ENCODE measurements at places on chromosomes 11 and 22. TPM values are rescaled to one million over a fixed set of nuclear protein-coding genes. Genes with fewer than 3 reads are reported as not detected.

DNA sequence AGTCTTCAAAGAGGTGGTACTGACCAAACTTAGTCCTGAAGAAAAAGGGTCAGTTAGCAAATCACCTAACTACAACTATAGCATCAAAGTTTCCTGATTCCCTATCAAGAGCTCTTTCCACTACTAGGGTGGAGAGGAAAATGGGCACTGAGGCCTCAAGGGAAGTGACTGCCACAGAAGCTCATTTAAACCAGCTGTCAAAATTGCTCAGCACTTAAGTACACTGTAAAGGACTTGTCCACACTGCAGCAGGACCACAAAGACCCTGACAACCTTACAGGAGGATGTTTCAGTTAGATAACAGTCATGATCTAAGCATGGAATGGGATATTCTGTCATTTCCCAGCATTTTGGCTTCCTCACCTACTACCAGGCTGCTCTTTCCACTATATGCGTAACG, 33.0 kb downstream of the FAM168A start:
- DNase-seq = no peak

DNA sequence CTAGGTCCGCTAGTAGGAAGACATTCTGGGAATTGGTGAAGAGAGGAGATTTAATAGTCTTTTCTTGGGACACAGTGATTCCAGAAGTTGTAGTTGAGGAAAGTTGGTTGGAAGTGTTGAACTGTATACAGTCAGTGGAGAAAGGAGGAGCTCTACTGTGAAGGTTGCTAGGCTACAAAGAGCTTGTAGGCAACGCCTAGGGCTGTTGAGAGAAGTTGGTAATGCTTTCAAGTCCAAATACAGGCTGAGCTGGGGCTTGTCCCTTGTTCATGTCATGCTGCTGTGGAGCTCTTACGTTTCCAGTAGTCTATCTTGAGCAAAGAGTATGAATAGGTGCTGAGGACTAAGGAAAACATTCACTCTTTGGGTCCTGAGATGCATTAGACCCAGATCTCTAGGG, 1.1 kb downstream of the TBCEL start:
- peak; percentile 83 for DNase-seq

GRCh38 chr22:20553947-20554741, 46.7 kb downstream of the MED15 start:
- no peak for DNase-seq

GRCh38 chr22:24523873-24524272, 28.7 kb downstream of the UPB1 start:
- DNase-seq = peak; percentile 64

- DNase-seq = no peak
Measured at GRCh38 chr11:60459345-60459744, 3.7 kb downstream of the MS4A1 start.

DNA sequence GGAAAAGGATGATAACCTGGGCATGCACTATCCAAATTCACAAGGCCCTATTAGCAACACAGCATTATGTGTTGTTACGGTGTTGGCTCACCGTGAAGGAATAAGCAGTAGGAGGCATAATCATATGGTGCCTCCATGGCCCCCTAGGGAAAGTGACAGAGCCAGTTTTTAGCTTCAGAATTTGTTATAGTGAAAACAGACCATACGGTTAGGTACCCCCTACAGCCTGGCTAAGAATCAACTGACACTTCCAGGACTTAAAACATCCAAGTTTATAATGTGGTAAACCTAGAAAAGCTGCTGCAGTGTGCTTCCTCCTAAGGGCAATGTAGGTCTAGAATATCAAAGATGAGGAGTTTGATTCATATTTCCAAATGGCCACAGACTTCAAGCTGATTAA, 30.4 kb downstream of the KIF18A start:
- no peak for DNase-seq

DNA sequence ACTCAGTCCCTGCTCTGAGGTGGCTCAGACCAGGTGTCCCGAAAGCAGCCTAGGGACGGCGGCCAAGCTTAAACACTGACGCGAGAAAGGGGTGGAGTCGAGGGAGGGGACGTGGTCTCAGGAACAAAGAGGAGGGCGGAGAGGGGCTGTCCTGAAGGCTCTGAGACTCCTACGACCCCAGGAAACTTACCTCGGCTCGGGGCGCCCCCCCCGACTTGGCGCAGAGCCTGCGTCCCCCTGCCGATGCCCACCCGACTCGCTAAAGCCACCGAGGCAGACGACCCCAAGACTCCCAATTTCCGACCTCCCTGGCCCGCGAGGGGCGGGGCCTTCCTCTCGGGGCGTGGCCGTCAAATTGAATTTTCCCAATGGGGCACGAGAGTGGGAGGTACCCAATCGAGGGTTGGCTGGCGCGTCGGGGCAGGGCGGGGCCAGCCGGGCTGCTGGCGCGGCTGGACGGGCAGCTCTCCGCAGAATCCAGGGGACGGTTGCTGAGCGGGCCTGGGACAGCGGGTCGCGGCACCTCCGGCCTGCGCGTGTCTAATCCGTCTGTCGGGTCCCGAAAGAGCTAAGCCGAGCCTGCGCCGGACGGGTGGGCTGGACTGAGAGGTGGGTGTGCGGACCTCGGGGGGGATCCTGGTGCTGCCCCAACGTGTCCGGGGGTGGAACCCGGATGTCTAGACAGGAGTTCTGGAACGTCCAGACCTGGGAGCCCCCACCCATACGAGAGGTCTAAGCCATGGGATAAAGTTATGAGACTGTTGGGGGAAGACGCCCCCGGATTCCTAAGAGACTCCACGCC, at the start of gene SMTN:
SMTN (plus strand) TSS at position 471 of the 802 bp plus-strand sequence. CDS start 1,941 bp downstream, outside the sequence.
- peak; percentile 96 for DNase-seq

- no peak for DNase-seq
Measured at GRCh38 chr11:9049959-9050358, 41.4 kb downstream of the SCUBE2 start.

GRCh38 chr22:37599153-37599552, 9.5 kb upstream of the GGA1 start:
- no peak for DNase-seq

GRCh38 chr22:26318975-26319374, 110.1 kb upstream of the ASPHD2 start:
- DNase-seq = peak; percentile 88

GRCh38 chr11:68036717-68037239, 2.0 kb upstream of the TCIRG1 start:
- no peak for DNase-seq

DNA sequence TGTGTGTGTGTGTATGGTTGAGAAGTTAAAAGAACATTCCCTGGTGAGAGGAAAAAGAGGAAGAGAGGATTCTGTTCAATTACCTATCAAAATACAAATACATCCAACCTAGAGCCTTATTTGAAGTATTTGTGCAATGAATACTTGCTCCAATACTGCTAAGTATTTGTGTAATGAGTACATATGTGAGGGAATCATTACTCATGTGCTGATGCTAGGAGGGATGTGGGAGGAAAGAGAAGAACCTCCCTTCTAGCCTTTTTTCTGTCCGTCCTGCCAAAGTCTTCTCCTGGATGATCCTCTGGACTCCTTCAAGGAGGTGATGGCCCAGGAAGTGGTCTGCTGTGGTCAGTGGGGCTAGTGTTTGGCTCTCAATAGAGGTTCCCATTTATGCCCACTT, 36.0 kb upstream of the ACCSL start:
- DNase-seq = peak; percentile 89

- peak; percentile 38 for DNase-seq
Measured at GRCh38 chr11:63613517-63614135, 607 bp downstream of the PLAAT3 start.

- no peak for DNase-seq
Measured at GRCh38 chr11:18065572-18065971, 19.5 kb upstream of the TPH1 start.

DNA sequence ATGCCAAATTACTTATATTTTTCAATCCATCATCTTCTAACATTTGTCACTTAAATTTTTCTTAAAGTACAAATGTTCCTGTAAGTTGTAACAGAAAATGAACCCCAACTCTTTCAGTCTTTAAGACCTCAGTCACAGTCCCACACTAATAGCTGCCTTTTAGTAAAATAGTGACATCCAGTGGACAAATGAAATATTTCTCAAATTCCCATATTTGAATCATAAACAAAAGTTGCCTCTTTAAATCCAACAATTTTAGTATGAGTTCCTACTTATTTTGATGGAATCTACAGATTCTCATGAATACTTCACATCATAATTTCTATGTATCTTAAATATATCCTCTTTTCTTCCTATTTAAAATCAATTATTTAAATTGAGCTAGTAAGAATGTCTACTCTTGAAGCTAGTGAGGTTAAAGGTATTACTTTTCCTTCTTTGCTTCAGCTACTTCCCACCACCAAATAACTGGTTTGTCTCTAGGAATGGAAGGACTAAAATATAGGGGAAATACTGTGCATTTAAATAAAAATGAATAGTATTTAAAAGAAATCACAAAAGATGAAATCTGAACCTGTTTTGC, 9.2 kb downstream of the LIN7C start:
- peak; percentile 63 for DNase-seq

GRCh38 chr11:23263466-23263865, 403.2 kb upstream of the CCDC179 start:
- no peak for DNase-seq

GRCh38 chr11:122521626-122522025, 133.9 kb upstream of the UBASH3B start:
- no peak for DNase-seq

DNA sequence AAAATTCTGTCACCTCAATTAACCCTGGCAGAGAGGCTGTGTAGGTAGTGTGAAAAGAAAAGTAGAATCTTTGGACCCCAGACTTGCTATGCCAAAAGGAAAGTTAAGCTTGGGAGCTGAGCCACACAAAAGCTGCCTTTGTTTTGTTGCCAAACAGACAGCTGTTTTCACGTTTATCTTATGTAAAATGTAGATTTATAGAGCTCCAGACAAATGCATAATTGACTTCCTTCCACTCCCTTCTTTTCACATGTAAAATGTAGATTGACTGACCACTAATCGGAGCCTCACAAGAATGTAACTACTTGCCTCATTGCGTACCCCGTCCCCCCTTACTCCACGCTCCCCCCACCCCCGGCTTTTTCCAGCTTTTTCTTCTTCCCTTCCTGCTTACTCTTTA, 2302.2 kb upstream of the RAG2 start:
- DNase-seq = no peak

GRCh38 chr11:108538022-108538424, 39.8 kb upstream of the POGLUT3 start:
- no peak for DNase-seq

- DNase-seq = no peak
Measured at GRCh38 chr11:76640501-76640900, 30.0 kb downstream of the LRRC32 start.

GRCh38 chr11:119038884-119039283, 8.2 kb upstream of the SLC37A4 start:
- DNase-seq = no peak

- peak; percentile 73 for DNase-seq
Measured at GRCh38 chr11:71946144-71946571, 17.3 kb downstream of the RNF121 start.

GRCh38 chr11:121300972-121301699, 8.6 kb downstream of the SC5D start:
- no peak for DNase-seq

GRCh38 chr11:32891657-32892354, 805 bp upstream of the QSER1 start:
- peak; percentile 13 for DNase-seq

GRCh38 chr11:120441592-120441991, 70.0 kb upstream of the GRIK4 start:
- no peak for DNase-seq

- DNase-seq = no peak
Measured at GRCh38 chr11:119115484-119116234, 5.7 kb upstream of the HINFP start.

DNA sequence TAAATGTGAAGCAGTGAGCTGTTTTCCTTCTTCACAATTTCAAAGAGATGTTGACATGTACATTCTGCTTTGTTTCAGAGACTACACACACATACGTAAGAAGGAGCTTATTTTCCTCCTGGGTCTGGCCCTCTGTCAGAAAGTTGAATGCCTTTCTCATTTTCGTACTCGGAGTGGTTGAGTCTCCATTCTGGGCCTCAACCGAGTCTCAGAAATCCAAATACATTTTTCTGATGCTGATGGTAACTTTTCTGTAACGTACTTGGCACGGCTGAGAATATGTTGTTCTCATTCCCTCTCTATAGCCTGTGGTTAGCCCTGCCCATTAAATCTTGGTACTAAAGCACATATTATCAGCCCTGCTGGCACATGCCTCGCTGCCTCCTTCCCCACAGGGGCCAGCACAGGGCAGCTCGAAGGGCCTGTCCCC, 25.3 kb downstream of the PARVA start:
- DNase-seq = no peak

DNA sequence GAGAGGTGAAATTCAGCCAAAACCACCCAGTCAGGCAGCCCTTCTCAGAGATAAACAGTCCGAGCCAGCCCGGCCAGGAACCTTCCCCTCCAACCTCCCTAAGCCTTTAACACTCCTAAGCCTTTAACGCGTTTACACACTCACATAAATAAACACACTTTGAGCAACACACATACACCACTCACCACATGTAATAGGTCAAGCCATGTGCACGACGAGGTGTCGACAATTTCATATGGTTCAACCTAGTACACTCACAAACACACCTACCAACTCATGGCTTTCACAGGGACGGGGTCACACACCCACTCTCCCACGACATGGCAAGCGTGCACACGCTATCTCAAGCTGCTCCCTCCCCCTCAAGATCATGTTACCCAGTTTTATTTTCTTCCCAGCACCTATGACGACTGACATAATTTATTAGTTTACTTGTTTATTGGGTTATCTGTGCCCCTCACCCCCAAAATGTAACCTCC, 15.5 kb downstream of the SLC43A1 start:
- no peak for DNase-seq

DNA sequence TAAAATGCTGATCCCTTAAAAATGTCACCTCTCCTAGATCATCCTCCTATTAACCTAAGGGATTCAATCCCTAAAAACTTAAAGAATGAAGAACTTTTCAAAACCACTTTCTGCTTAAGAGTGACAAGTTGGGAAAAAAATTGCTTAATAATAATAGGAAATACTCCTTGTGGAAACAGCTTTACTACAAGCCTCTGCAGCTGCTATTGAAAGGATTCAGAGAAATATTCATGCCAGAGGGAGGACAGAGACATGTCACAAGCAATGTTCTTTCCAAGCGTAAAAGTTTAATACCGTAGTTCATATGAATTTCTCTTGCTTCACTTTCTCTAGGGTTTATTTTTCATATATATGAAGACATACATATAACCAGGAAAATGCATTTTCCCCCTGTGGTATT, 98.2 kb downstream of the ARHGAP20 start:
- DNase-seq = no peak

The LTBP3 gene
- total RNA-seq = 112 TPM

The OR56A5 gene
- total RNA-seq = not detected

The OSBP2 gene
- total RNA-seq = 2.0 TPM

The SLC25A18 gene
- not detected for total RNA-seq

The LYVE1 gene
- total RNA-seq = not detected

The FGF3 gene
- total RNA-seq = not detected

The SERPIND1 gene
- total RNA-seq = not detected

The ACRV1 gene
- not detected for total RNA-seq

The DLG2 gene
- total RNA-seq = 1.7 TPM

The THOC5 gene
- 61.7 TPM for total RNA-seq

The BTBD18 gene
- not detected for total RNA-seq

The PACSIN3 gene
- 17.5 TPM for total RNA-seq

The B4GALNT4 gene
- 16.5 TPM for total RNA-seq

Measured in GM23248 (cell line).